Upper lobe of left lung (tissue), 6 donors: ENCODE measurements at places on chromosomes 5 and 9. TPM values are rescaled to one million over a fixed set of nuclear protein-coding genes. Genes with fewer than 3 reads are reported as not detected.

Gene KCNV2
- total RNA-seq, result not detected

Gene ATP10B
- 0.30 TPM for total RNA-seq

Gene PCDHB8
- total RNA-seq, result 0.91 TPM

Gene ADAMTS2
- total RNA-seq, result 19.2 TPM

Gene KYAT1
- 10.5 TPM for total RNA-seq

Gene LECT2
- not detected for total RNA-seq

Gene MLANA
- total RNA-seq, result not detected

Gene LCN6
- not detected for total RNA-seq

Gene IL4
- total RNA-seq, result not detected

DNA sequence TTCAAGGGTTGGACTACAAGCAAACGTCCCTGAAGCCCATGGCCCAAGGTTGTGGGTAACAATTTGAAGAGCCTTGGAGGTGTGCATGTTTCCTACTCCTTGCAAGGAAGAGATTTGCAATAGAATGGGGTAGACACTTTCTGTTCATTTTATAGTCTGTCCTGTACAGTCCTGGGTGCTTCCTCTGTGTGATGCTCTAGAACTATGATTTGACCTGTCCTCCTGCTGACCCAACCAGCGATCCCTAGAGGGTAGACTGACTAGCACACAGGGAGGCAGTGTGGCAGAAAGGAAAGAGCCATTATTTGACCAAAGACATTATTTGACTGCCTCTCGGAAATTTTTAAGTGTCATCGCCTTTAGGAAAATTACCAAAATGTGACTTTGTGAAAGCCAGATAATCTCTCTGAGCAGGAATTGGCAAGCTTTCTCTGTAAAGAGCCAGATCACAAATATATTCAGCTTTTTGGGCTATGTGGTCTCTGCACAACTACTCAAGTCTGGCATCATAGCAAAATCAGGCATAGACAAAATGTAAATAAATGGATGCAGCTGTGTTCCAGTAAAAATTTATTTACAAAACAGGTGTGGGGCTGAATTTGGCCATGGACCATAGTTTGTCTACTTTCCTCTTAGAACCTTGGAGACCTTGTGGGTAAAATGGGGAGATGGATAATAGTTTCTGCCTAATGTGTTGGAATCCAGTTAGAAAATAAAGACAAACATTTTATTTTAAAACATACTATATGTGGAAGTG lies 106.8 kb downstream of the DMRT2 start:
- no peak for DNase-seq

- no peak for DNase-seq
Observed at GRCh38 chr5:132759114-132760048, 12.2 kb downstream of the CCNI2 start.

DNA sequence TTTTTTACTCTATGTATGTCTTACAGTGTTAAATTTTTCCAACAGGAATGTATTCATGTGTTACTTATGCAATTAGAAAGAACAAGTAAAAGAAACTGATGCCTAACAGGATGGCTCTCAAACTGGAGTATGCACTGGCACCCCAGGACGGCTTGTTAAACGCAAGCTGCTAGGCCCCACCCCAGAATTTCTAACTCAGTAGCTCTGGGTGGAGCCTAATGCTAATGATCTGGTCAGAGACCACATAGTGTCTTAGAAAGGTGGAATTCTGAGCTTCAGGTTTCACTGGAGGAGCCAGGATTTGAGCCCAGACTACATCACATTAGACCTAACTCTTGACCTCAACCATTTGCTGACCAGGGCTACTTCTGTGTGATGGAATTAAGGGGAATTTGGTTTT lies 34.4 kb downstream of the SHC3 start:
- DNase-seq, result no peak

GRCh38 chr9:113578882-113579282 lies 115.4 kb downstream of the RGS3 start:
- DNase-seq, result peak; percentile 93

DNA sequence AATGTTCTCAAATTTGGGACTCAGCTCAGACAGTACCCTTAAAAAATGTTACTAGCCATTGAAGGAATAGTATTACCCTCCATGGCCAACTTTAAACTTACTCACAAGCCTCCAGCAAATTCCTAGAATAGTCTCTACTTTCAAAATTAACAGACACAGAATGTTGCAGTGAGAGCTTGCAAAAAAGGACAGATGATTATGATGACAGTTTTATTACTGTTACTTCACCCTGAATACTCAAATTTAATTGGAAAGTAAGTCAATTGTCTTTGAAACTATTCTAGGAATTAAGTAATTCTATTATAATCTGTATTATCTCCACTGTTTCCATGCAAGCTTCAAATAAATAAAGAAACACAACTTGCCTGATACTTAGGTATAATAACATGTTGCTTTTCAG lies 288.3 kb downstream of the SLF1 start:
- no peak for DNase-seq

DNA sequence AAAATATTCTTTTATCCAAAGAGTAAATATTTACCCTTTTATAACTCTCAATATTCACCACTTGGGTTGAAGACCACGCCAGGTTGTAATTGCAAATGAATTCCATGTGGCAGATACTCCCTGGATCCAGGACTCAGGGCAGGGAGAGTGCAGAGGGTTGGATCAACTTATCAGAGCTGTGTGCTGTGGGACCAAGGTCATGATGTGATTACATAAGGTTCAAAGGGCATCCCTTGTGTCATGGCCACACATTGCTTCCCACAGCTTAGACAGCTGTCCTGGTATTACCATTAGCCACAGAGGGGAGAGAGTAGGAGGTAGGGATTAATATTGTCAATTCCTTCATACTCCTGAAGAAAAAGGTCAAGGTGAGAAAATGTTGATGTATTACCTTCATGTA lies 133.9 kb downstream of the JAKMIP2 start:
- DNase-seq, result no peak

DNA sequence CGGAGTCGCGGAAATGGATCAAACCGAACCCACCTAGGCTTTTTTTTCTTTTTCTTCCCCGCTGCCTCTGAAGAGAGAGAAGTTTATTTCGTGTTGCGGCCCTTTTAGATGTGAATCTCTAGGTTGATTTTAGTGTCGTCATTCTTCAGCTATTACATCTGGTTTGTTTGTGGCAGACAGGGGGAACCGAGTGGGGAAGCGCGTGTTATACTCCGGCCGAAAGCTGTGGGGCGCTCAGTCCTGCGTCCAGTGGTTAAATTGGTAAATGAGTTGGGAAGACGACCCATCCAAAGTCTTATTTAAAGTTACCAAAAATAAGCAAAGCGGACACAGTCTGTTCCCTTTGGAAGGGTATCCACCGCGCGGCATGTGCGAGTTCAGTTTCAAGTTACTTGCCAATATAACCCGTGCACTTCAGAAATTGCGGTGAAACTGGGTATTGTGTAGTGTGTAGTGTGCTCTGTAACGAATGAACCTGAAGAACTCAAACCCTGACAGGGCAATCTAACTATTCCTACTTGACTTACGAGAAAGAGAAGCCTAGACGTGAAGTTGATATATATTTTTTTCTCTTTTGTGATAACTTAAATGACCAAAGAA lies 1.3 kb downstream of the MAN2A1 start:
- peak; percentile 83 for DNase-seq

- no peak for DNase-seq
Observed at GRCh38 chr5:180153991-180154390, 55.0 kb downstream of the RASGEF1C start.

GRCh38 chr5:109328626-109329025 lies 81.1 kb downstream of the PJA2 start:
- no peak for DNase-seq

- DNase-seq, result no peak
Observed at GRCh38 chr5:97528941-97529340, 345.9 kb upstream of the RIOK2 start.

GRCh38 chr5:51495672-51496071 lies 112.4 kb downstream of the ISL1 start:
- DNase-seq, result no peak

GRCh38 chr5:1639757-1640156 lies 116.0 kb upstream of the LPCAT1 start:
- no peak for DNase-seq

DNA sequence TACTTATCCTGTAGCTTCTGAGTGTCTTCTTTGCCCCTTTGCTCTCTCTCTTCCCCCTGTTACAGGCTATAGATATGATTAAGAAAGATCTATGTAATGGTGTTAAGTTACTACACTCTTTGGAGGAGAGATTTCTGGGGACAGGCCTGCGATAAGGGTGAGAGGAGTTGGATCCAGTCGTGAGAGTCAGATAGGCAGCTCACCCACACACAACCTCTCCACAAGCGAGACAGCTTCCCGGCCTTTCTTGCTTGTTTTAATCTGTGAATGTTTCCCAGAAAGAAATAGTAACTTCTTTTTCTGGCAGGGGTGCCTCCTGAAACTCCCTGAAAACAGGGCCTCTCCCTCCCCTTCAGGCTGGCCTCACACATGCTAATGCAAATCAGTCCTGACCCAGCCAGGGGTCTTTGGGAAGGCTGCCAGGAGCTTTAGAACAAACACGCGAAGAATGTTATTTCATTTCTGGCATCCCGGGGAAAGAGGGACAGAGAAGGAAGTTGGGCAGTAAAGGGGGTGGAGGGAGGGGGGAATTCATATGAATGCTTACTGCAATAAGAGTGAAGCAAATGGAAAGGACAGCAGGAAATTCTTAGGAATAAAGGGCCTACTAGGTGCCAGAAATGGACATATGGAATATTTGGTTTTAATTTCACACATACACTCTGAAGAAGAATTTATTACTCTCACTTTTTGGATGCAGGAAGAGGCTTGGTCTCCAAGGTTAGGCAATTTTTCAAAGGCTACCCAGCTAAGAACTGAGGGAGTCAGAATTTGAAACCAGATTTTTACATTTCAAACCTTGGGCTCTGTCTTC lies 215.8 kb upstream of the TRIM32 start:
- DNase-seq, result no peak

GRCh38 chr5:118628660-118629354 lies 359.5 kb downstream of the DTWD2 start:
- no peak for DNase-seq

- DNase-seq, result no peak
Observed at GRCh38 chr5:146877178-146877681, 1.3 kb downstream of the PPP2R2B start.

DNA sequence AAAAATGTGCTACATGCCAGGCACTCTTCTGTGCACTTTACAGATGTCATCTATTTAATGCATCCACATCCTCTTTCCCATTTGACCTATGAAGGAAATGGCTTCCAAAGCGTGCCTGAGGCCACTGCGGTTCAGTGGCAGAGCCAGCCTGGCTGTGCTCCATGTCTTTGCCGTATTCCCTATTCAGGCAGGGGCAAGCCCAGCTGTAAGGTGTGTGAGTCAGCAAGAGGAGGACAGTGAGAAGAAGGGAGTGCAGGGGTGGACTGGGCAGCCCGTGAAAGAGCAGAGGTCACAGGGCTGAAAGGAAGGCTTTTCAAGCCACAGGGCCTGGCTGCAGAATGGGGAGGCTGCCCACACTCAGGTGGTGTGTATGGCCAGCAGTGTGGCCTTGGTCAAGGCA lies 91.7 kb downstream of the HRH2 start:
- no peak for DNase-seq

DNA sequence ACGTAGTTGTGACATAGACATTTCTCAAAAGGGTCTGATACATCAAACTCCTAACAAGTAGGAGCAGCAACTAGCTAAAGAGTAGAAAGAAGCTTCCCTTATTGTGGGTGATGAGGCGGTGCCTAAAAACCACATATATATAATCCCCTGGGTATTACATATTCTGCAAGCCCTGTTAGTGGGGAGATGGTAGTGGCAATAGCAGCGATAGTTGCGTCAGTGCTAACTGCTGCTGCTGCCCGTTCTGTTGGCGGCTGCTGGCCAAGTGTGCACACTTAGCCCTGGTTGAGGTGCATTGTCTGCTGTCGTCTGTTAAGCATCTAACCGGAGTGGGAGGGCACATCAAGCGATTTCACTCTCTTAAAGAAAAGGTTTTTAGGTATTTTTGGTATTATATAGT lies 35.8 kb downstream of the VLDLR start:
- DNase-seq, result peak; percentile 21

DNA sequence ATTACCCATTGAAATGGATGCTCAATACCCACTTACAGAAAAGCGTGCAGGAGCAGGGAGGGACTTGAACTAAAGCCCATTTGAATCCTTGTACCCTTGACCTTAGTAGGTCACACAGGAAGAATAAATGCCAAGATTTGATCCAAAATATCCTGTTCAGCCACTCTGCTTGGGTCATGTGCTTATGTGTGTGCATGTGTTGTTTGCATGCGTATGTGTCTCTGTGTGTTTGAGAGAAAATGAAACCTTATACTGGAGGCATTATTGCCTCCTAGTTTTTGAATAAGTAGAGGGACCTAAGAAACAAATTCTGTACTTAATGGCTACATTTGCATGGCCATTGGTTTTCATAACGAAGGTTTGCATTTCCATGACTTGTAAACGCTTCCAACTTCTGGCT lies 63.4 kb upstream of the TRIM32 start:
- DNase-seq, result no peak

DNA sequence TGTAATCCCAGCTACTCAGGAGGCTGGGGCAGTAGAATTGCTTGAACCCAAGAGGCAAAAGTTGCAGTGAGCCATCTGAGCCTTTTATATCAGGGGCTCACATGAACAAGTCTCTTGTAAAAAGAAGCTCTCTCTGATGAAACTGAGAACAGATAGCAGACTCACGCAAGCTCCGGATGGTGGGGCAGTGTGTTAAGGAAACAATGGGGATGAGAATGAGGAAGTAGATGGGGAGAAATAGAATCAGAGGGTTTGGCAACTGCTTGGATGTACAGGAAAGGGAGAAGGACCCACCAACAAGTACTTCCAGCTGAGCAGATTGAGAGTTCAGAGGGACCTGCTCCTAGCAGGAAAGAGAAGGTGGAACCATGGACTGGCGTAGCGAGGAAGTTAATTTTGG lies 18.6 kb downstream of the TMEM252 start:
- peak; percentile 58 for DNase-seq

GRCh38 chr5:121055586-121055985 lies 591.5 kb downstream of the PRR16 start:
- DNase-seq, result no peak

DNA sequence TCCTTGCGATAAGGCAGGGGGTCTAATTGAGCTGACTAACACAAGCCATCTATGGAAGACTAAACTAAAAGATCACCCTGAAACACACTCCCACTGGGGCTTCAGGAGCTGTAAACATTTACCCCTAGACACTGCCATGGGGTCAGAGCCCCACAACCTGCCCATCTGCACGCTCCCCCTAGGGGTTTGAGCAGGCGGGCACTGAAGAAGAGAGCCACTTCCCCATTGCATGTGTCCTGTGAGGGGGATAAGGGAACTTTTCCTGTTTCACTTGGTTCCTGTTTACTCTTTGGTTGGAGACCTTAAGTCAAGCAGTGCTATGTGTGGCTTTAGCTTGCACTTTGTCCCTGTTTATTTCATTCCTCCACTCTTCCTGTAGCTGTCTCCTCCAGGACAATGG lies 1929.5 kb upstream of the CDH9 start:
- no peak for DNase-seq

DNA sequence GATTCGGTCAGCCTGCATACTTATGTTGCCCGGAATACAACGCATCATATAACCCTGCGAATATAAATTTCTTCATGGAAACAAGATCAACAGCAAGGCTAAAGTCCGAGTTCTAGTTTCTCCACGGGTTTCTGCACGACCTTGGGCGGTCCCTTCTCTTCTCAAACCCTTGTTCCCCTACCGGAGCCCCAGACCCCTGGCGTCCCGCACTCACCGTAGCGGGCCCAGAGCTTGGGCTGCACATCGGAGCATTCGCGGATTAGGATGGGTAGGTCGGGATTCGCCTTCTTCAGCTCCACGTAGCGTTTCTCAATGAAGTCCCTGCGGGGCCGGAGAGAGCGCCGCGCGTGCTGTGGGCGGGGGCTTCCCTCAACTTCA lies 399 bp downstream of the NDUFA2 start:
- DNase-seq, result no peak
